ENCODE measurements at places on chromosomes 13 and 19.

GRCh38 chr19:17847538-17848366, at the start of gene JAK3:
Gene JAK3 (minus strand): TSS chr19:17847982. CDS start chr19:17844417, 3,565 bp downstream.
- DNase-seq: peak; percentile 57

DNA sequence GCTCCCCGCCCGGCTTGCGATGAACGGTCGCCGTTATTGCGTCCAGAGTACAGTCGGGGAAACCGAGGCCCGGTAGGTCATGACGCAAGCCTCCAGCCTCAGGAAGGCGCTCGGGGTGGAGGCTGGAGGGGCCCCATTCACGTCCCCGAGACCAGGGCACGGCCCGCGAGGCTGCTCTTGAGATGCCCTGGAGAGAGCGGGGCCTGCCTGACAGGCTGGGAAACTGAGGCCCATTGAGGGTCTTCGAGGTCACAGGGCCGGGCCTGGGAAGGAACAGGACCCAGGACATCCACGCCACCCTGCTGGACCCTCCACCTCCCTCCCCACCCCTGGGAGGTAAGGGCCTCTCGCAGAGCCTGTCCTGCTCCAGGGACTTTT, 367 bp downstream of the NDUFS7 start:
- DNase-seq: no peak

DNA sequence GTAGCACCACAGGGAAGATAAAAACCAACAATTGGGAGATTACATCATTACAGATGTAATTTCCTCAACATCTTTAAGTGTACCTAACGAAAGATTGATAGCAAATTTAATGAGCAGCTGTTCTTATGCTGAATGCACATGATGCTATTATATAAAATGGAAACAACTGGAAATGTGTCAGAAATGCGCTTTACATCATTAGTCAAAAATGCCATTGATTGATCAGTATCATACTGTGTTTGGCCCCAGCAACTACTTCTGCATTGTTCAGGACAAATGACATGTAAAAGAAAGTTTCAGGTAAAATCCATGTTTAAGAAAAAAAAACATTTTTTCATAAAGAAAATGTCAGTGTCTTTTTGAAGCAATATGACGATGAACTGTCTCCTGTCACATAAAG, 625.5 kb upstream of the MIR17HG start:
- no peak for DNase-seq

GRCh38 chr13:37175996-37176395, 70.5 kb upstream of the CSNK1A1L start:
- DNase-seq: no peak

DNA sequence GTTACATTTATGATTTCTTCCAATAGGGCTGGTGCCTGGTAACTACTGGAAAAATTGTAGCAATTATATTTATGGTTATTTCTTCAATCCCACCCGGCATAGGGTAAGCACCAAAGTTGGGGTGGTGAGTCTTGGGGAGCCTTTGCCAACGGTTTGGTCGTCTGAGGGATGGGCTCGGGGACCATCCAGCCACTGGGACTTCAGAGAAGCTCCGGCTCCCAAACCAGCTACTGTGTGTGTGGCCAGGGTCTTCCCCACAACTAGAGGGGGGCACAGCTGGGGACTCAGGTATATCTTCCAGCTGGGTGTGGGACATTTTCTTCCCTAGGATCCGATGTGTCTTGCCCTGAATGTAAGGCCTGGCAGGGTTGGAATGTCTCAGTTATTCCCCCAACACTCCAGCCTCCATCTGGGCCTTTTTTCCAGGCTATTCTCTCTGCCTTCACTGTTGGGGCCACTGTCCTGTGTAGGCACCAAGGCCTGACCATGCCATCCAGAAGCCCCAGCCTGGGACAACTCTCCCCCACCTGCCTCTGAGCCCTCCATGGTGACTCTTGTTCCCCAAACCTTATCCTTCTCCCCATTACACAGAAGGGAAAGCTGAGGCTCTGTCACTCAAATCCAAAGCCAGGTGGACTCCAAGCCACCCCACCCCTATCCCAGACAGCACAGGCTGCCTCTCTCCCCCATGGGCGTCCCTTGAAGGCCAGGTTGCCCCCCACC, 1.1 kb upstream of the IFI30 start:
- DNase-seq: no peak

DNA sequence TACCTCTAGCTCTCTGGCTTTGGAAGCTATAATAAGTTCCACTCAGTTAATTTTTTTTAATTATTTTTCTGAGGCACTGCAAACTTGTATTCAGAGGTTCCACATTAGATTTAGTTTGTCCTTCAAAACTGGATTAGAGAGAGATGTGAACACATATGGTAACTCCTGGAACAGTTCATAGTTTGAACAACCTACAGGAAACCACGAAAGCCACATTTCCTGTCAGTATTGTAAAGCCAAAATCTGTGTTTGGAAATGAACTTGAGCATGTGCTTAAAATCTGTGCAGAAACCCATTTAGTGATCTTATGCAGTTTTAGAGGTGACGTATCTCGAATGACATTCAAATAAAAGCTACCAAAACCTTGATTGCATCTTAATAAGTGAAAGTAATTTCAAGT, 1952.0 kb downstream of the OLFM4 start:
- no peak for DNase-seq

DNA sequence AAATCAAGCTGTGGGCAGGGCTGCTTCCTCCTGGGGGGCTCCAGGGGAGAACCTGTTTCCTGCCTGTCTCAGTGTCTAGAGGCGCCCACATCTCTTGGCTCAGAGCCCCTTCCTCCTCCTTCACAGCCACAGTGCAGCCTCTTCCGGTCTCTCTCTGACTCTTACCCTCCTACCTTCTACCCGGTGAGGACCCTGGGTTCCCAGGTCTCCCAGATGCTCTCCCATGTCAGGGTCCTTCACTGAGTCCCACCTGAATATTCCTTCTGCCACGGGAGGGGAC, 153.1 kb downstream of the KDM4B start:
- DNase-seq: no peak

GRCh38 chr13:85825454-85825853, 26.2 kb upstream of the SLITRK6 start:
- no peak for DNase-seq

DNA sequence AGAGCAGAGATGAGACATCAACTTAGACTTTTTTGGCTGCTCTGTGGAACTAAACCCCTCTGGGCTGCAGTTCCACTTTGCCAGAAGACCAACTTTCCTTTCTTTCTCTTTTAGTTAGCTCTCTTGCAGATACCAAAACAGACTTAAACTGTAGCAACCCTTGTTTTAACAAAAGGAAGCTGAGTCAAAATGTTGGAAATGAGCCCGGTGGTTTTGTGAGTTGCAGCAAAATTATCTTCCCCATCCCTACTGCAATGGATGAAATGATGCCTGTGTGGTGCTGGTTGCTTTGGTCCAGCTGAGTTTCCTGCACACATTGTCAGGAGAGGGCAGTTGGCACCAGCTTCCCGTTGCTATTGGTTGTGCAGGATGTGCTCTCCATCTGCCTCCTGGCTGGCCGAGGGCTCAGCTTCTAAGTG, 115.3 kb downstream of the LRCH1 start:
- DNase-seq: no peak

DNA sequence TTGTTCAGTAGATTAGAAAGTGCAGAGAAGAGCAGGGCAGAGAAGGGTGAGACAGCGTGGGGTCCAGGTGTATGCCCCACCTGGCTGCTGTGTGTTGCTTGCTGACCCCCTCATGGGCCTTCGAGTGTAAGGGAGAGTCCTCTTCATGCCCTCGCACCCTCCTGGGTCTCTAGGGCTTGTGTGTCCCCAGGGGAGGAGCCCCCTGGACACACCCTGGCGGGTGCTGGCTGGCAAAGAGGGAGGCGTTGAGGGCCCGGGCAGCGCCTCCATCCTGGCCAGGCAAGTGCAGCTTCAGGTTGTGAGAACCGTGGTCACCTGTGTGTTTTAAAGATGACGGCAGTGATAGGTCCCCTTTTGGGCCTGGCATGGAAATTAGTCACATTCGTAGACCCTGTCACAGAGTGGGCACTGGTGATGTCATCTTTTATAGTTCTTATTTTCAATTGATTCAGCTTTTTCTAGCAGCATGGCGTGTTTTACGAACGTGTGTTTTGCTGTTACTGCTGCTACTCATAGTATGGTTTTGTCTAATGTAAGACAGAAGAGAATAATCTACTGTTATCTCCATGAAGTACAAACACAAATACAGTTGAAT, 18.7 kb downstream of the TFDP1 start:
- DNase-seq: no peak

DNA sequence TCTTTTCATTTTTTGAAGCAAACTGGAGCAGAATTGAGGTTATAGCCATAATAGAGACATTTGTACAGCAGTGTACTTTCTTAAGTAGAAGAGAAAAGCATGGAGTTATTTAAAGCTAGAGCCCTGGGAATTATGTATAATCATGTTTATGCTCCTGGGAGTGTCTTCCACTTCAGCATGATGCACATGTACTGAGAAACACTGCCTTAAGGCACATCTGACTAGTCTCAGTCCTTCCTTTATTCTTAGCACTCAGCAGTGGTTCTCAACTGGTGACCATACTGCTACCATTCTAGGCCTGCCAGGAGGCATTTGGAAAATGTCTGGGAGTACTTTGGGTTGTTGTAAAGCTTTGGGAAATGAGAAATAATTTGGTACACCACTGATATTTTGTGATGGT, 45.8 kb downstream of the VWA8 start:
- DNase-seq: no peak

DNA sequence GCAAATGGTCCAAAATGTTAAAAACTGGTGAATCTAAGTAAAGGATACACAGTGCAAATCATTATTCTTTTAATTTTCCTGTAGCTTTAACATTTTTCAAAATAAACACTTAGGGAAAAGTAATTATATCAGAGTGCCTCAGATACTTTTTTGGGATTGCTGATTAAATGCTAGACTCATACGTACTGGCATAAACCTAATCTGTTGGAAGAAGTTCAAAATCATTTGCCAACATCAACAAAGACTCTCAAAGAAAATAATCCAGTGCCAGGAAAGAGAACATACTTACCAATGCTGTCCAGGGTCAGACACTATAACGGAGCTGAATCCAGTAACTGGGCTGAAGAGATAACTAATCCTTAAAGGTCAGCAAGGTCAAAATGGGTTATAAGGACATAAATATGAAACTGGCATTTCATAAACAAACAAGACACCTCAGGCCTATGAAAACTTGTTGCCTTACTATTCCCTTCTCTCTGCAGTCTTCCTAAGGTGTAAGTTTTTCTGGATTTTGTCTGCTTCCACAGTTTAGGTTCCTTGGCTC, 3.3 kb upstream of the ZNF420 start:
- no peak for DNase-seq
